ENCODE measurements at places on chromosomes 2 and 18.

DNA sequence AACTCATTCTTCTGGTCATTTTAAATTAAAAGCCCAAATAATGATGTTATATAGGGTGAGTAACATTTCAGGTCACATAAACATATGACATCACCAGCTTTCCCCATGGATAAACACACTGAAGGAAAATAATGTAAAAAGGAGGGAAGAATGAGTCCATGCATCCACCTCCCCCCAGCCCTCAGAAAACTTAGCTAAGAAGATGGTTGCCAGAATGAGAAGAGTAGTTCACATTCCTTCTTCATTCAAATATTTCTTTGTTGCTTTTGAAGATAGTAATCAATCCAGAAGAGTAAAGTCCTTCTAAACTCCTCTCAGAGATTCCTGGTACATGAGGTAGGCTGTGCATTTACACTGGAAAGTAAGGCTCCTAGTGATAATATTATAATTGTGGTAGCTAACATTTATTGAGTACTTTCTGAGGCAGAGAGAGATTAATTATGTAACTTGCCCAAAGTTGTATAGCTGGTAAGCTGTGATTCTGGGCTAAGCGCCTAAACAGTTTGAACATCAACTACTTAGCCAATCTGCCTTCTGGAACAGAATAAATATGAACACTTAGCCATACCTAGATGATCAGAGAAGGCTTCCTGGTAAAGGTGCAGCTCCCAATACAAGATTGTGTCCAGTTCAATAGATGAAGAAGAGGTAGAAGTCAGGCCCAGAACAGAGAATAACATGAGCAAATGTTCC, 256.7 kb upstream of the FN1 start:
- DNase-seq: no peak

GRCh38 chr2:55099878-55100820, 49.9 kb upstream of the RTN4 start:
- no peak for DNase-seq

DNA sequence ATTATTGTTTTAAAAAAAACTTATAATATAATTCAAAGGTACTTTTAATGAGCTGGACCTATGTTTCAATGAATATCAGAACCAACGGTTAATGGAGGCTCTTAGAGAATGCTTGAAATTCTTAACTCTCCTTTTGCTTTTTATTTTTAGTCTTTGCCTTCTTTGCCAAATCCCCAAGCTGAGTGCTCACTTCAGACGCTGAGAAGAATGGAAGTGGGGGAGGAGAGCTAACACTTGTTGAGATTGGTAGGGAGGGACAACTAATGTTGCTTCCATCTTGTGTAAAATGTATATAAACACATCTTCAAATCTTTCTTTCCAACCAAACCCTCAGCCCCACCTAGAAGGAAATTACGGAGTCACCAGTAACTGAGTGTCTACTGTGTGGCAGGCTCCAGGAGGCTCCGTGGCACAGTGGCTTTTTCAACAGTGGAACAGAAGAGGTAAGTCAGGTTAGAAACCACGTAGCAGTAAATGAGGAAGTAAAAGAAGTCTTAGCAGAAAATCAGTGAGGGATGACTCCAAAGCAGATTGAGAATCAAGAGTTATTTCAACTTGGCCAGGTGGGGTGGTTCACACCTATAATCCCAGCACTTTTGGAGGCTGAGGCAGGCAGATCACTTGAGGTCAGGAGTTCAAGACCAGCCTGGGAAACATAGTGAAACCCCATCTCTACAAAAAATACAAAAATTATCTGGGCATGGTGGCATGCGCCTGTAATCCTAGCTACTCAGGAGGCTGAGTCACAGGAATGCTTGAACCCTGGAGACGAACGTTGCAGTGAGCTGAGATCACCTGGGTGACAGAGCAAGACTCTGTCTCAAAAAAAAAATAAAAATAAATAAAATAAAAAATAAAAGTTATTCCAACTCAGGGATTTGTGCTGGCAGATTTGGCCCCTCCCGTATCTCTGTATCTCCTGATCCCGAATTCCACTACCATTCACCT, 45.0 kb upstream of the CREB1 start:
- DNase-seq: no peak

GRCh38 chr2:210577263-210578071, 21.1 kb downstream of the CPS1 start:
- peak; percentile 80 for DNase-seq

GRCh38 chr2:62450716-62451191, 55.2 kb downstream of the TMEM17 start:
- no peak for DNase-seq

- no peak for DNase-seq
Measured at GRCh38 chr2:205346649-205347048, 335.7 kb upstream of the NRP2 start.

DNA sequence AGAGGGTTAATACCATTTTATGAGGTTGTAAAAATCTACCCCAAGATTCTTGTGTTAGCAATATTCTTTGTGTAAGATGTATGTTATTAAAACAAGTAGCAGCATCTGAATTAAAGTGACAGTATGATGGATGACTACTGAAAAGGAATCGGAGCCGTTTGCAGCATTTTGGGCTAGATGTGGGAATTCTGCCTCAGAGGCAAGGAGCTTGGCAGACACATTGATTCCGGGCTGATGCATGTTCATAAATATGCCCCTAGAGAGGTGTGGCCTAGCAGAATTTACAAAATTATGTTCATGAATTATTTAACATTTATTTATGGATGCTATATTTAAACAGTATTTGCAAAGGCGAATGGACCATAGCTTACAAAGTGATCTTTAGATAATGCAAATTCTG, 389.0 kb upstream of the ETAA1 start:
- DNase-seq: no peak

DNA sequence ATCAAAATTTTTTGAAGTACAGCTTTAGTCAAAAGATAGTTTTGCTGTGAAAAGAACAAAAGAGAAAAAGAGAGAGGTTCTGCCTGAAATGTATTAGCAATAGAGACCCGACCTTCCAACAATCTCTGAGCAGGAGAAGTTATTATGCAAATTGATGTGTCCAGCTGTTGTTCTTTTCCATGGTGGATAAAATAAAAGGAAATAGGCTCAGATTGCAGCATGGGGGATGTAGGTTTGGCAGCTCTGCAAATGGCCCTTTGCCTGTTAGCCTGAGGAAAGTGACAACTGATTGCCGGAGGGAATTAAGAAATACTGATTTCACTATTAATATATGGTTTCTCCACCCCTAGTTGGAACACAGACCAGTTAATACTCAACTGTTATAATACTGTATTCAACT, 1283.2 kb upstream of the NXPH2 start:
- DNase-seq: no peak

- DNase-seq: peak; percentile 13
Measured at GRCh38 chr2:37005118-37005868, 39.0 kb upstream of the STRN start.

GRCh38 chr2:206004004-206004693, 81.8 kb downstream of the INO80D start:
- no peak for DNase-seq
